ENCODE measurements at places on chromosomes 7 and 10. TPM values are rescaled to one million over a fixed set of nuclear protein-coding genes. Genes with fewer than 3 reads are reported as not detected.

The UFSP1 gene
- total RNA-seq = 4.6 TPM

The VTI1A gene
- 34.2 TPM for total RNA-seq

The RSBN1L gene
- total RNA-seq = 23.6 TPM

DNA sequence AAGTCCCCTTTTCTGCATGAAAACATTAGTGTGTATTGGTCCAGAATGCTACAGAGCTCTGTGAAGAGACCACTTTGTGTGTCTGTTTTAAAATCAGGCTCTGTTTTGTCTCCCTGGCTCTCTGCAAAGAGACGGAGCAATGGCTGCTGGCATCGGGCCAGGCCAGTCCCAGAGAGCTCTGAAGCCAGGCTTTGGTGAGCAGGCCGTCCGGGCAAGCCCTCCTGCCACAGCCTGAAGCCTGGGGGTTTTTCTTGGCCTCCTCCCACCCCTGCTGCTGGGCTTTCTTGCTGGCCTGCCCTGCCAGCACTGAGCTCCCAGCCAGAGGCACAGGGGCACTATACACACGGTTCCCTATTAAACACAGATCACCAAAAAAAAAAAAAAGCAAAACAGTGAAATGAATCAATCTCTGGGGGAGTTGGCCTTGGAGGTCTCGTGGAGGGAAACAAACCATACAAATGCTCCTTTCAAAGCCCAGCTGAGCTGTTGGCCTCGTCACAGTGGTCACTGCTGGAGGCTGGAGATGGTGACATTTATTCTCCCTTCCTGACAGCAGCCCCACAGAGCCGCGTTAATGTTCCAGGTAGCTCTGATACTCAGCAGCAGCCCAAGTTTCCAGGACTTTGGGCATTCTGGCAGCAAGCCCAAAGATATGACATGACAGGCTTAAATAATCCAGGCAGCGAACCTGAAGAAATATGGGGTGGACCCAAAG lies 237.2 kb downstream of the TCF7L2 start:
- DNase-seq = no peak

DNA sequence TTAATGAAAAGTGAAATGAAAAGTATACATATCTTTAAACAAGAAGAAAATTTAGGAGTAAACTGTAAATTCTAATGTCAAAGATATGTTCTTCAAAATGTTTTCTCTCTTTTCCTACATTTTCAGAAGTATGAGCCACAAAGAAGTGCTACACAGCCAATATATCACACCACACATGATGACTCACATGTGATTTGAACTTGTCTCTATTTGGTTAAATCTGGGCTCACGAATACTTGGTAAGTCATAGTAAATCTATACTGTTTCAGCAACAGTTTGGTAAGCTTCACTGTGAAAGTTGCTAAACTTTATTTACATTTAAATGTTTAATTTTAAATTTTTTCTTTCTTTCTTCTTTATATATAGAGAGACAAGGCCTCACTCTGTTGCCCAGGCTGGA lies 380.6 kb upstream of the IGFBP3 start:
- DNase-seq = no peak

- peak; percentile 16 for DNase-seq
These were observed 17.2 kb downstream of the AP5Z1 start for GRCh38 chr7:4792537-4793126.

DNA sequence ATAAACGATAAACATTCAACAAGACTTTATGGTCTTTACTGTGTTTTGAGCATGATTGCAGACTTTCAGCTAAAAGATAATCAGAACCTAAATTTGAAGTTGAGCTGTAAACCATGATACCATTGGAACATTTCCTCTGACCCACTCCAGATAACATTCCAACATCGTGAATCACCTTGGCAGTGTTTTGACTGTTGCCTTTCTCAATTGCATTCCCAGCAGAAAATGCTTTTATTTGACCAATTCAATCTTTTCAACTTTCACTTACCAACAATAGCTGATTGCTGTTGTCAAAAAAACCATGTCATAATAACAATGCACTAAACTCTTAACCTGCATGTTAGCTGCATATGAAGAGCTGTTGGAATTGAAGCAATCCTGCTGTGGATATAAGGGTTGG lies 165.5 kb downstream of the MDFIC start:
- DNase-seq = no peak

- no peak for DNase-seq
These were observed 107.3 kb upstream of the STARD3NL start for GRCh38 chr7:38070718-38071117.

- DNase-seq = no peak
These were observed 83.3 kb downstream of the FAM107B start for GRCh38 chr10:14691359-14691758.

- no peak for DNase-seq
These were observed 66.0 kb upstream of the FHIP2A start for GRCh38 chr10:114755537-114755936.

- no peak for DNase-seq
These were observed 19.1 kb downstream of the FAM3C start for GRCh38 chr7:121376979-121377378.

GRCh38 chr7:33463131-33463530 lies 333.8 kb downstream of the BBS9 start:
- DNase-seq = no peak

DNA sequence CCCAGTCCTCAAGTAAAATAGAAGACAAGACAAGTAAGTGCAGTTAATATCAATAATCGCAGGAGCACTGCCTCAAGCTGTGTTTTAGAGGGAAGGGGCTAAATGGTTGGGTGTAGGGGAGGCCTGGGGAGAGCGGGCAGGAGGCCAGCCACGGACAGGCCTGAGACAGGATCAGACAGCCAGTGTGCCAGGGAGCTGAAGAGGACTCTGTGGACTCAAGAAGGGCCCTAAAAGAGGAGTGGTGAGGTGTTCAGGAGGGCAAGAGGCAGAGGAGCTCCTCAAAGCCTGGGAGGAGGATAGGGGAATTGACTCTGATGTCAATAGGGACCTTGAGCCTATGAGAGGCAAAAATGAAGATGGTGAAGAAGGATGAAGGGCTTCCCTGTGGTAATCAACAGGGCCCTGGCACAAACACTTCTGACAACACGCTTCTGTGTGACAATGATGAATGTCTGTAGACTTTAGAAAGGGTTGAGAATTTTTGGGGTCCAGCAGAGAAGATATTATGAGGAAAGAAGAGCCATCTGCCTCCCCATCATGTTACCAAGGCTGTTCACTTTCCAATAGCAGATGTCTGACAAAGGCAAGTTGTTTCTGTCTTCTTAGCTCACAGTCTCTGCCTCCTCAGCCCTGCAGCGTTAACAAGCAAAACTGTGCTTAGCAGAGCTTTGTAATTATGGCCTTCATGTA lies 2.4 kb upstream of the PTPRE start:
- no peak for DNase-seq

DNA sequence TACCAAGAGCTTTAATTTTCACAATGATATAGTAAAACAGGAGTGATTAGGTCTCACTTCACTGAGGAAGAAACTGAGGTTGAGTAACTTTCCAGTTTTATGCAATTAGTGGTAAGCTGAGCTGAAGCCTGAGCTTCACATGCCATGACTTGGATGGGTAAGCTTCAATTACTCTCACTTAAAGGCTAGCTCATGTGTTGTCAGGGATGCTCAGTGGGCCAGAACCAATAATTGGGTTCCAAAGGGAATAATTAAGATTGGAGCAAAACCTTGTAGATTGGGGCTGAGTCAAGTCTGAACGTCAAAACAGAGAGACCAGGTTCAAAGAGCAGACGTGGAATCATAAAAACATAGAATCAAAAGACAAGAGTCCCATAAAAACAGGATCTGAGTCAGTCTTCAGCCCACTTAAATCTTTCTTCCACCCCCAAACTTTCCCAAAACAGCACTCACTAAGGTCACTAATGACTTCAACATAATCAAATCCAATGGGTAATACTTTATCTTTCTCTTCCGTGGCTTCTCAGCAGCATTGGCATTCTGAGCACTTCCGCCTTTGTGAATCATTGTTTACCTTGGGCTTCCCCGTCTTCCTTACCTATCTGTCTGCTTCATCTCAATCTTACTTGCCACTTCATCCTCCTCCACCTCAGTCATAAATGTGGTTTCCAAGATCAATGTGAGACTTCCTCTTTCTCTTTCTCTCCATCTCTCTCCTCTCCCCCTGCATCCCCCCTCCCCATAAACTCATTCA lies 23.0 kb upstream of the EGFR start:
- DNase-seq = no peak

- DNase-seq = no peak
These were observed 26.0 kb upstream of the PCDH15 start for GRCh38 chr10:54826994-54827560.

DNA sequence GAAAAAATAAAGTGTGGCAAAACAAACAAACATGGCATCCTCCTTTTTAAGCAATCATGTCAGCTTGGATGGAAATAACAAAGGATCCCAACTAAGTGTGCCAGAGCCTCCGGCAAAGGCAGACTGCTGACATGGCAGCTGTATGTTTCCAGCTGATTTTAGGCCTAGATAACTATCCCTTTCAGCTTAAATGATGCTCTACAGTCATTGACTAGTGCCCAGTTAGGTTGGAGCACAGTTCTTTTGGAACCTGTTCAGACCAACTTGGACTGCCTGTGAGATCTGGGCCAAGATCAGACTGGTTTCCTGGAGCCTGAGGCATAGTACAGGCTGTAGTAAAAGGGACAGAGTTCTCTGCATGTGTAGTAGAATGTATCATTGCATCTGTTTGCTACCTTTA lies 128.7 kb downstream of the DYNC1I1 start:
- DNase-seq = no peak

GRCh38 chr7:7848246-7848645 lies 120.3 kb upstream of the GLCCI1 start:
- DNase-seq = no peak

GRCh38 chr10:7533657-7534479 lies 123.0 kb upstream of the SFMBT2 start:
- DNase-seq = no peak

All from neural crest cell (in vitro differentiated cells).